ENCODE measurements at places on chromosomes 7 and 10.

DNA sequence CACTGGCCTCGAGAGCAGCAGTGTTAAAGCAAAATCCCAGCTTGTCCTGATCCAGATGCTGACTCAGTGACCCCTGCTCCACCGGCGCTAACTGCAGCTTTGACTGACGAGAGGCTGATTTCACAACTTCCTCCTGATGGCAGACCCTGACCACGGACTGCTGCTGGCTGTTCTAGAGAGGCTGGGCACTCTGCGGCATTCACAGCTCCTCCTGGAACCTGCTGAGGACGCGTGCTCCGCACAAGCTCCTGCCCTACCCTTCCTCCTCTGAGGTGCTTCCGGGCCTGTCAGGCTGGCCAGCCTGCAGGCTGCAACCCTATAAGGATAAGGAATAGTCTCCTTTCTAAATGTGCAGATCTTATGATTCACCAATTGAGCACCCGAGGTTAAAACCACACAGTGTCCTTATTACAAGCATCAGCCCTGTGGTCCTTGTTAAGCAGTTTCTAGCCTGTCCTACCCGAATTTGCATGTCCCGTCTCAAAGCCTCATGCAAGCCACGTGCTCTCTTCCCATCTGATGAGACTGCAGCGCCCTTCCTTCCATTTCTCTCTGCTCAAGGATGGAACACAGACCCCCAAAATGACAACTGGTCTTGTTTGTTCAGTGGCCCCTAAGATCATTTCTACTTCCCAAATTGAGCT, 35.5 kb upstream of the NCAPG2 start:
- DNase-seq = no peak

DNA sequence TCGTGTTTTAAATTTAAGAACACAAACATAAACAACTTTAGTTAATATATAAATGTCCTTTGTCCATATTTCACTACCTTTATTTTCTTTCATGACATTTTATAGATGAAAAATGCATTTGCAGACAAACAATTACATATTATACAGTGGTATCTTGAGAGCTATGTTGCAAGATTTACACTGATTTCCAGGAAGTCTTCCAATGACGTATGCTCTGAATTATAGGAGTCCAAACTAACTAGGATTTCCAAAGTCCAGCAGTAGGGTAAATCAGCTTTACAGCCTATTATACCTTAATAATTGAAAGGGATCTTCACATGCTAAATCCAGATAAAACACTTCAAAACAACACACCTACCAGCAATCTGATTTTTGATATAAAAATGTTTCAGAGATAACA, 69.4 kb downstream of the HYCC1 start:
- DNase-seq = no peak

DNA sequence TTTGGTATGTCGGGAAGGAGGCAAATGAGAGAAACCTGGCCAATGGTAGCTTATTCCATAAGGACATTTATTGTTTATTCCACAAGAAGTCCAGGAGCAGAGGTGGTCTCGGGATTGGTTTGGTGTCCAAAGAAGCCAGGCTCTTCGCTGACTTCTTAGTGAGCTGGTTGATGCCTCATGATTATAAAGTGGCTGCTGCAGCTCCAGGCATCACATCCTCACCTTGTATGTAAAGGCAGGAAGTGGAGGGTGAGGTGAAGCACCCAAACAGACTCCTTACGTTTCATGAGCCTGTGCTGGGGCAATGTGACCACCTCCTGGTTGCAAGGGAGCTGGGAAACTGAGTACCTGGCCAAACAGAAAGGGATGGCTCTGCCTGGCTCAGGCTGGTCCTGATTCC, 92.4 kb downstream of the MYL10 start:
- DNase-seq = no peak

DNA sequence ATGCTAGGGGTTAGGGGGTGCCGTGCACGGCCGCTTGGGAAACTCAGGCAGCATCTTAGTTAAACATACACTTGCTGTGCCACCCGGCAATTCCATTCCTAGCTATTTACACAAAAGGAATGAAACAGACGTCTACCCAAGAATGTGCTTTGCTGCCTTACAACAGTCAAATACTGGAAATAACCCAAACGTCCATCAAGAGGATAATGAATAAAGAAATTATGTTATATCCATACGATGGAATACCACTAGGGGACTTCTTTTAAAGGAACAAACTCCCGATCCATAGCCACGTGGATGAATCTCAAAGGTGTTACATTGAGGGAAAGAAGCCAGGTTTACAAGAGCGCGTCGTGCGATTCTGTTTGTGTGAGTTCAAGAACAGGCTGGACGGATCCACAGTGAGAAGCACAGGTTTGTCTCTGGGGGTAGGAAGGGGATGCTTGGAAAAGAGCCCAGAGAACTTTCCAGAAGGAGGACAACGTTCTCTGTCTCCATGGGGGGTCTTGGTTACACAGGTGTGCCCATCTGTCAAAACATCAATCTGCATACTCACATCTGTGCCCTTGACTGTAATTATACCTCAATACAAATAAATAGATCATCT, 41.8 kb downstream of the STK32C start:
- no peak for DNase-seq

- no peak for DNase-seq
Measured at GRCh38 chr7:20747001-20747400, 39.7 kb downstream of the SP8 start.

DNA sequence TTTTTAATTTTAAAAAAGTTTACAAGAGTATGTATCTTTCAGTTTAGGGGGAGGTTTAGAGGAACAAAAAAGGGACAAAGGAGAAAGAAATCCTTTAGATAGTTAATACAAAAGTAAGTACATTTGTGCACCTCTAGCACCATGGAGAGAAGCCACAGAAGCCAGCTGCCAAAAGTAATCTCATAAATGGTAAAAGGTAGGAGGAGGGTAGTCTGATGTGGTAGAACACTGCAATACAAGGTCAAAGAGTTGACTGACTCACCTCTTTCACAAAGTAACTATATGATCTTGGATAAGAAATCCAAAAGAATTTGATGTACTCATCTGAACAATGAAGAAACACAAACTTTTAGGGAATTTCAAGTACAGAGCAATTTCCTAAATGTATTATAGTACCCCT, 68.1 kb downstream of the CNOT4 start:
- DNase-seq = no peak

Data from activated CD4-positive, CD25-positive, alpha-beta regulatory T cell treated with anti-CD3 and anti-CD28 coated beads, Interleukin-2, amount 50 U/mL, for 16 hours (primary cell).